ENCODE measurements at places on chromosomes 7 and 10. TPM values are rescaled to one million over a fixed set of nuclear protein-coding genes. Genes with fewer than 3 reads are reported as not detected.

DNA sequence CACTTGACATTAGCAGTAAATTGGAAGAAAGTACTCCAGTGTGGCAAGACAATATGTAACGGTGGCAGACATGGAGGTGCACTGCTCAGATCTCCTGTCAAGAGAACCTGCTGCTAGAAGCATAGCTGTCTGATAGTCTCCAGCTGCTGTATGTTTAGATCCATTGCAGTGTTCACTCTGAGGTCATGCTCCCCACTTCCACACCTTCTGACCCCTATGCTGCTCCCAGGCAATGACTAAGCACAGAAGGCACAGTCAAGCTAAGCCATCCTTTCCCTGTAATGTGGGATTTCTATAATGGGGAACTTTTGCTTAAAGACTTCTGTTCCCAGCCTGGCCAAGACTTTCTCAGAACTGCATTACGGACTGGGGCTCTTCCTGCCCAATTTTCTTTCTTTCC lies 315.8 kb downstream of the HPSE2 start:
- DNase-seq = no peak

DNA sequence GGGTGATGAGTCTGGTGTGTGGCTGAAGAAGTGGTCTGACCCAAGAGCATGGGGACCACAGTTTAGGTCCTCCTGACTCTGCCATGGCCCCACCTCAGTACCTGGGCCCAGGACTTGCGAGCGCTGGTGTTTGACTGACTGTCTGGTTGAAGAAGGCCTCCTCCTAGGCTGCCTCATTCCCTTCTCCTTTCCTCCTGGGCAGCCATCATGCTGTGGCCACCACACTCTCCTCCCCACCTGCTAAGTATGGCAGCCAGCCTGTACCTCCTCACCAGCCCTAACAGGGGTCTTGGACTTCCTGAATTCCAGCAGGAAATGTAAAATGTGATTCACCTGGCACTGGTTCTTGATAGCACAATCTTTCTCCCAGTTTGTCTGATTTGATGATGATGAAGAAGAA lies 156.8 kb upstream of the GPR26 start:
- no peak for DNase-seq

DNA sequence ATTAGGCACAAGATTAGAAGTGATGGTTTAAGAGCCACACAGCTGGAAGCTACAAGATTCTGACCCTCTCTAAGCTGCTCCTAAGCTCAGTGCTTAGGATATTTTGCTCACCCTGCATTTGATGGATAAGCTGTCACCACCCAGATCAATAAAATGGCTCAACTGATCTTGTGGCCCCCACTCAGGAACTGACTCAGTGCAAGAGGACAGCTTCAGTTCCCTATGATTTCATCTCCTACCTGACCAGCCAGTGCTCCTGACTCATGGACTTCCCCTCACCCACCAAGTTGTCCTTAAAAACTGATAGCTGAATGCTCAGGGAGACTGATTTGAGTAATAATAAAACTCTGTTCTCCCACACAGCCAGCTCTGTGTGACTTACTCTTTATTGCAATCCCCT lies 833.8 kb downstream of the GRID1 start:
- no peak for DNase-seq

DNA sequence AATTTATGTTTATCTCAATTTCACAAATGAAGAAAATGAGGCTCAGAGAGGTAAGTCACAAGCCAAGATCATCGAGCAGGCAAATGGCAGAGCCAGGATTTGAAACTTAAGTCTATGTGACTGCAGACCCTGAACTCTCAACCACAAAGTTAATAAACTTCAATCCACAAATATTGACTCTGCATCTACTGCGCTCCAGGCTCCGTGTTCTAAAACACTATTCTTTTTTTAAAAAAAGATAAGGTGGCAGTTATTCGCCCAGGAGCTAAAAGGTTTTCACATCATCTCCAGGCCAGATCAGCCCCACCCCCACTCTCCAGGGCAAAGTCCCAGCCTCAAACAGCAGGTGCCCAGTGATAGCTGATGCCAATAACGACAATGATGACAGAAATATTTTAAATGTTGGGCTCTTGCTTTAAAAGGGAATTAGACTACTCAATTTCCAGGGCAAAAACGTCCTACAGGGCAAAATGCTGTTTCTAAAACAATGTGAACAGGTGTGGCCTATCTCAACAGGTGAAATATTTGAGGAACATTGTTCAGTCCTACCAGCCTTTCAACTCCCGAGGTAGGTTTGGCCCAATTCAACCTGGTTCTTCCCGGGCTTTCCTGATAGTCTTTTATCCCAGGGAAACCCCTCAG lies 85.2 kb downstream of the SORBS1 start:
- no peak for DNase-seq

- no peak for DNase-seq
Observed at GRCh38 chr7:128732521-128733277, 6.5 kb upstream of the CALU start.

DNA sequence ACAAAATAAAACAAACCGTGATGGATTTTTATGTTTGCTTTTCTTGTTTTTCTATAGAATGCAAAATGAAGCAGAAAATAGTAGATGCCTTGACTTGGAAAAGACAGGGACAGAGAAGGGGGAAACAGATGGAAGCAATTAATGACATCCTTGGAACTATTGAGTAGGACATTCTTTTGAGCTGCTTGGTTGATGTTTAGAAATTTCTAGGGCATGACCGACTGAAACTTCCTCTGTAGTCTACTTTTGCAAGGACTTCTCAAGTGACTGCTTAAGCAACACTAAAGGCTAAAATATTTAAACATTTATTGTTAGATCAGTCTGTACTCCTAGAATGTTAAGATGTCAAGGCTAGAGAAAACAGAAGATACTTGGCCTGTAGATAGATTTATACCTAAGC lies 49.4 kb downstream of the VCL start:
- peak; percentile 60 for DNase-seq

- DNase-seq = no peak
Observed at GRCh38 chr7:79741684-79742083, 288.2 kb upstream of the MAGI2 start.

DNA sequence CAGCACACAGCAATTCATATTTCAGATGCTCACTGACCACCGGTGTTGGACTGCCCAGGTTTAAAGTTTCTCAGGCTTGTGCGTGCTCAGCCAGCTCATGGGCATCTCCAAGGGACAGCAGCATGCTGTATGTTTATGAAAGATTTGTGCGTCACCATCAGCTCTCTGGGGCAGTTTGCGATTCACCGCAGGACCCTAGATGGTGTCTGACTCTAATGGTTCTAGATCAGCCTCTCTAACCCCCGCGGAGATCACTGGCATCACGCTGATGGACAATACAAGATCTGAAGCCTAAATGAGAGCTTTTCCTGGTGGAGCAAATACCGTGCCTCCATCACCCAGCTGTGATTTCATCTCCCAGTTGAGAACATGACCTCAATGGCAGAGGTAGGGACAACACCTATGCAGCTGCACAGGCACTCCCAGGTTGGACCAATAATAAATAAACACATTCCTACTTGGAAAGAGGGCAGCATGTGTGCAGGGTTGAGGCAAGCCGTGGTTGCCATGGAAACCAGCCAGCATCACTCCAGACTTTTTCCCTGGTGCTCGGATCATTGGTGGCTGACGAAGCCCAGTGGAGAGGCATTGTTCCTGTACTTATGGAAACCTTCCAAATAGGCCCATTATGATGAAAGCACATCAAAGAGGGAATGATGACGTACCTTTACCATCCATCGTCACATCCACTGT lies 253.6 kb downstream of the KCNMA1 start:
- no peak for DNase-seq

DNA sequence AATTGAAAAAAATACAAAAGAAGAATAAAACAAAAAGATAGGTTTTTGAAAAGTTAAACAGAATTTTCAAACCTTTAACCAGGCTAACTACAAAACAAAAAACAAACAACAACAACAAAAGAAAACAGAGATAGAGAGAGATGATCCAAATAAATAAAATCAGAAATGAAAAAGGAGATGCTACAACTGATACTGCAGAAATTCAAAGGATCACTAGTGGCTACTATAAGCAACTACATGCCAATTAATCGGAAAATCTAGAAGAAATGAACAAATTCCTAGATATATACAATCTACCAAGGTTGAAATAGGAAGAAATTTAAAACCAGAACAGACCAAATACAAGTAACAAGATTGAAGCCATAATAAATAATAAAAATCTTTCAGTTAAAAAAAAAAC lies 326.8 kb upstream of the VSTM2A start:
- no peak for DNase-seq

DNA sequence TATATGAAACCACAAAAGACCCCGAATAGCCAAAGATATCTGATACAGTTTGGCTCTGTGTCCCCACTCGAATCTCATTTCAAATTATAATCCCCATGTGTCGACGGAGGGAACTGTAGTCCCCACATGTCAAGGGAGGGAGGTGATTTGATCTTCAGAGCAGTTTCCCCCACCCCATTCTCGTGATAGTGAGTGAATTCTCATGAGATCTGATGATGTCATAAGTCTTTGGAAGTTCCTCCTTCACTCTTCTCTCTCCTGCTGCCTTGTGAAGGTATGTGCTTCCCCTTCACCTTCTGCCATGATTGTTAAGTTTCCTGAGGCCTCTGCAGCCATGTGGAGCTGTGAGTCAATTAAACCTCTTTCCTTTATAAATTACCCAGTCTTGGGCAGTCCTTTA lies 13.0 kb downstream of the ELAPOR2 start:
- no peak for DNase-seq

DNA sequence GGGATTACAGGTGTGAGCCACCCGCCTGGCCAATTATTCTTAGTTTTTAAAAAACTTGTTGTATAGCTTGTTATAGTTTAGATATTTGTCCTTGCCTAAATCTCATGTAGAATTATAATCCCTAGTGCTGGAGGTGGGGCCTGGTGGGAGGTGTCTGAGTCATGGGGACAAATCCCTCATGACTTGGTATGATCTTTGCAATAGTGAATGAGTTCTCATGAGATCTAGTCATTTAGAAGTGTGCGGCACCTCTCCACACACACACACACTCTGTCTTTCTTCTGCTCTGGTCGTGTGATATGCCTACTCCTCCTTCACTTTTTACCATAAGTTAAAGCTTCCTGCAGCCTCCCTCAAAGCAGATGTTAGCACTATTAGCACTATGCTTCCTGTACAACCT lies 37.2 kb downstream of the FAM149B1 start:
- DNase-seq = no peak

DNA sequence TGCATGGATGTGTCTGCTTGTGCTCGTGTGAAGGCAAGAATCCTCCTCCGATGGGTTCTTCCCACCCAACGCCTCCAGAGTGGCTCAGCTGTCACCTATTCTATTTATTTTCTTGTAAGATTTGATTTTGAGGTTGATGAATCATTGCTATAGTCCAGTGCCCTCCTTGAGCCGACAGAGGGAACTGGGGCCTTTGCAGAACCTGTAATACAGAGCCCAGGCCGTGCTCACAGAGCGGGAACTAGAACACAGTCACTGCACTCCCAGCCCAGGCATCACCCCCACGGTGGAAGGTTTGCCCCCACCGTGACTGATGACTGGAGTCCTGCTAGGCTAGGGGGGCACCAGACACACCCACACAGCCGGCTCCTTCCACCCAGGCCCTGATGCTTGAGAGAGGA lies 2.0 kb downstream of the RARRES2 start:
- DNase-seq = no peak

DNA sequence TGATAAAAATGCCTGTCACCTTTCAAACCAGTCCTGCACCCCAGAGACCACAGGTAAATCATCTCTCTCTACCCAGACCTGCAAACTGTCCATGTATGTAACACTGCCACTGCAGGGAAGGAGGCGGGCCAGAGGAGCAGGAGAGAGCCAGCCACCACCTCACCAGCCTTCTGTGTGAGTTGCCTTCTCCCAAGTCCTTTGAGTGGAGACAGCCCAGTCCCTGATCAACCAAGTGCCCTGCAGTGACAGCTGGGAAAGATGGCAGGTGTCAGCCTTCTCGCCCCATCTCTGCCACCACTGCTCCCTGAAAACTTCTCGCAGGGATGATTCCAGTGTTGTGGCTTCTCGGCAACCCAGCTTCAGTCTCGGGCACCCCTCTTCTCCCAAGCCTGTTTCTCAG lies 42.4 kb downstream of the MTURN start:
- no peak for DNase-seq

GRCh38 chr7:9504678-9505077 lies 1071.3 kb downstream of the NXPH1 start:
- DNase-seq = no peak

GRCh38 chr10:101803511-101803910 lies 14.7 kb downstream of the OGA start:
- DNase-seq = no peak

- DNase-seq = no peak
Observed at GRCh38 chr7:157073335-157073734, 62.9 kb upstream of the MNX1 start.

- DNase-seq = no peak
Observed at GRCh38 chr10:11570751-11571150, 40.7 kb downstream of the USP6NL start.

GRCh38 chr7:80040335-80040734 lies 94.3 kb upstream of the GNAI1 start:
- no peak for DNase-seq

GRCh38 chr7:2520131-2520760 lies 672 bp downstream of the LFNG start:
- no peak for DNase-seq

GRCh38 chr10:52649511-52649910 lies 123.1 kb downstream of the MBL2 start:
- DNase-seq = no peak

- DNase-seq = no peak
Observed at GRCh38 chr10:45432700-45433472, 58.9 kb downstream of the ALOX5 start.

GRCh38 chr7:100951172-100951571 lies 1.8 kb downstream of the MUC3A start:
- DNase-seq = no peak

DNA sequence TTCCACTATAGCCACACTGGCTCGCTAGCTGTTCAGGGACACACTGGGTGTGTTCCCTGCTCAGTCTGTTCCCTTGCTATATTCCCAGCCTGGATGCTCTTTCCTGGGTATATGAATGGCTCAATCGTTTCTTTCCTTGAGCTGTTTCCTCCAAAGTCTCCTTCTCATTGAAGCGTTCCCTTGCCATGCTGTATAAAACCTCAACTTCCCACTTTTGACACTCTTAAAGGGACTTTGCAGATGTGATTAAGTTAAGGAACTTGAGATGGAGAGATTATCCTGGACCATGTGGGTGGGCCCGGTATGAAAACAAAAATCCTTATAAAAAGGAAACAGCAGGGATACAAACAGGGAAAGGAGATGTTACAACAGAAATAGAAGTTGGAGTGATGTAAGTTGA lies 973.1 kb downstream of the LRMDA start:
- no peak for DNase-seq

GRCh38 chr7:54559401-54559800 lies 17.2 kb downstream of the VSTM2A start:
- DNase-seq = no peak

Gene SPDYE2B
- polyA plus RNA-seq = 2.7 TPM

Gene NEUROG3
- not detected for polyA plus RNA-seq

Gene UNCX
- polyA plus RNA-seq = not detected

Gene CYP2C19
- polyA plus RNA-seq = not detected

Gene MRLN
- 175 TPM for polyA plus RNA-seq

Gene GIMAP1
- polyA plus RNA-seq = 2.4 TPM

Gene ASZ1
- not detected for polyA plus RNA-seq

Gene SPDYE16
- 2.7 TPM for polyA plus RNA-seq

Gene ANLN
- polyA plus RNA-seq = 18.1 TPM

Gene AKR1D1
- polyA plus RNA-seq = 0.06 TPM

Gene CLIP2
- 18.5 TPM for polyA plus RNA-seq

Gene CASTOR2
- 15.9 TPM for polyA plus RNA-seq

Gene MDFIC
- 32.2 TPM for polyA plus RNA-seq

Gene NIPSNAP2
- polyA plus RNA-seq = 107 TPM

Gene GARIN1A
- 2.6 TPM for polyA plus RNA-seq

Gene AUTS2
- polyA plus RNA-seq = 80.7 TPM

Data from forelimb muscle (tissue), 1 donor.